ENCODE measurements at places on chromosomes 4 and X. TPM values are rescaled to one million over a fixed set of nuclear protein-coding genes. Genes with fewer than 3 reads are reported as not detected.
A peak's percentile ranks its signal among the peaks of the same experiment; 100 is the strongest.

GRCh38 chr4:118034053-118034785 is at the start of gene NDST3:
NDST3 (plus strand) TSS chr4:118034486; CDS start chr4:118053911, 19,425 bp downstream.
- peaks cover 20% of the 10 kb centered on the region for H3K27me3 ChIP-seq
- H3K4me1 ChIP-seq: peaks cover 3% of the 10 kb centered on the region
- no peak within 1 kb of the TSS for H3K27ac ChIP-seq
- no peaks in the 10 kb centered on the region for H3K36me3 ChIP-seq
- no peak for DNase-seq

- peak overlapping the region; percentile 1 for H3K27ac ChIP-seq
- no peak overlapping the region for H3K4me3 ChIP-seq
- DNase-seq: no peak
- no peaks in the 10 kb centered on the region for H3K36me3 ChIP-seq
Observed at GRCh38 chrX:136192839-136193414, 45.6 kb downstream of the FHL1 start.

- no peak overlapping the region for H3K27ac ChIP-seq
- no peak overlapping the region for H3K4me3 ChIP-seq
- no peaks in the 10 kb centered on the region for H3K36me3 ChIP-seq
- H3K4me1 ChIP-seq: no peaks in the 10 kb centered on the region
Observed at GRCh38 chr4:7144374-7145290, 47.7 kb upstream of the SORCS2 start.

DNA sequence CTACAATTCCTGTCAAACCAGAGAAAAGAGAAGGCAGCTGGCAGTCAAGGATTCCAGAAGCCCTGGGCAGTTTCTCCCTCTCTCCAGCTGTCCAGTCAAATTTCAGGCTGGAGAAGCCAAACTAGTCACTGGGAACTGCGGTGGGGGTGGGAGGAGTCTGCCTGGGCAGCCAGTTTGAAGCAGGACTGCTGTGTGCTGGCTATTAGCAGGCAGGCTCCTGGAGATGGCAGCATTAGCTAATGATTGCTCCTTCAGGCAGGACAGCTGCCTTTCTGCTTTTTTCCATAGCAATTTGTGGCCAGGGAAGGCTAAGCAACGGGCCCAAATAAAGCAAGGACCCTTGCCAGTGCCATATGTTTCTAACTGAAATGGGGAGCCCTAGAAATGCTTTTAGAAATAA is 44.7 kb upstream of the FGF13 start:
- H3K4me3 ChIP-seq: no peak overlapping the region
- DNase-seq: no peak
- H3K27me3 ChIP-seq: peaks cover 2% of the 10 kb centered on the region

DNA sequence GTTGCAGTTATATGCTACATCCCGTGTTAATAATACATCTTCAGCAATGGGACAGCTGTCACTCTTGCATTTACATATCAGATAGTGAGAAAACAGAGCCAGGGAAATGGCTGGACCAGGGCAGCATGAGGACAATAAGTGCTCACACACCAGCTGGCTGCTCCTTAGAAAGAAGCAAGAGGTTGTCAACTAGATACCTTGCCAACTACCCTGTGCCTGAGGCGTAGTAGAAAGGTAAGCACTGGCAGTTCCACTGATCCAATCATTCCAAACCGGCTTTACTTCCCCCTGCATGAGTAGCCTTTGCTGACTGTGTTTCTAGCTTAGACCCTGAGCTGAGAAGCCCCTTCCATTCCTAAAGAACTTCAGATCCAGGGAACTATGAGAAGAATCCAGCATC is 52.2 kb upstream of the FGF13 start:
- H3K36me3 ChIP-seq: no peaks in the 10 kb centered on the region
- no peaks in the 10 kb centered on the region for H3K27me3 ChIP-seq
- H3K27ac ChIP-seq: no peak overlapping the region
- no peak overlapping the region for H3K4me3 ChIP-seq
- no peaks in the 10 kb centered on the region for H3K4me1 ChIP-seq

GRCh38 chr4:45119376-45119775 is 393.0 kb upstream of the GNPDA2 start:
- H3K36me3 ChIP-seq: no peaks in the 10 kb centered on the region
- no peak overlapping the region for H3K27ac ChIP-seq
- no peak overlapping the region for H3K4me3 ChIP-seq
- no peaks in the 10 kb centered on the region for H3K27me3 ChIP-seq

GRCh38 chrX:115503099-115503498 is 57.9 kb upstream of the PLS3 start:
- no peak for DNase-seq
- no peaks in the 10 kb centered on the region for H3K27me3 ChIP-seq
- no peaks in the 10 kb centered on the region for H3K36me3 ChIP-seq

DNA sequence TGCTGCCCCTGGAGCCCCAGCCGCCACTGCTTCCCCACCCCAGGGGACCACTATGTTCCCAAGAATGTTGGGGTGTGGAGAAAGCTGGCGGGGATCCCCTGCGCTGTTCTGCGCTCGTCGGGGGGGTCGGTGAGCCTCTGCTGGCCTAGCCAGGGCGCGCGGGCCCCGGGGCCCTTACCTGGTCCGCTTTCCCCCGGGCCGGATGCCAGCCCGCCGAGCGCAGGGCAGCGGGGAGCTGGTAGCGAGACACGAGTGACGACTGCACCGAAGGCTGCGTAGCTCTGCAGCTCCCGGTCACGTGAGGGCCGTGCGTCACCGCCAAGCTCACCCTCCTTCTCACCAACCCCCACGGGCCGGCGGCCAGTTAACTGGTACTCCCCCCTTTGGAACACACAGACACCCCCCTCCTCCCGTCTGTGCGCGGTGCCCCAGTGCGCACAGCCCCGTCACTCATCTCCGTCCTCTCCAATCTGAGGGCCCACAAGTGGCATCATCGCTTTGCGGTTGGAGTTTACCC is at the start of gene BEX1:
Gene BEX1 (minus strand): TSS at position 254 of the 517 bp plus-strand sequence. CDS start 897 bp downstream, outside the sequence.
- no peaks in the 10 kb centered on the region for H3K4me1 ChIP-seq
- H3K27ac ChIP-seq: no peak within 1 kb of the TSS
- no peak within 1 kb of the TSS for H3K4me3 ChIP-seq
- H3K36me3 ChIP-seq: no peaks in the 10 kb centered on the region
- peaks cover 6% of the 10 kb centered on the region for H3K27me3 ChIP-seq
- peak; percentile 10 for DNase-seq

- DNase-seq: no peak
- peaks cover 38% of the 10 kb centered on the region for H3K4me1 ChIP-seq
- H3K27ac ChIP-seq: peak overlapping the region; percentile 84
- no peaks in the 10 kb centered on the region for H3K36me3 ChIP-seq
- peak overlapping the region; percentile 64 for H3K4me3 ChIP-seq
- no peaks in the 10 kb centered on the region for H3K27me3 ChIP-seq
Observed at GRCh38 chr4:185204238-185204910, 574 bp upstream of the CFAP97 start.

DNA sequence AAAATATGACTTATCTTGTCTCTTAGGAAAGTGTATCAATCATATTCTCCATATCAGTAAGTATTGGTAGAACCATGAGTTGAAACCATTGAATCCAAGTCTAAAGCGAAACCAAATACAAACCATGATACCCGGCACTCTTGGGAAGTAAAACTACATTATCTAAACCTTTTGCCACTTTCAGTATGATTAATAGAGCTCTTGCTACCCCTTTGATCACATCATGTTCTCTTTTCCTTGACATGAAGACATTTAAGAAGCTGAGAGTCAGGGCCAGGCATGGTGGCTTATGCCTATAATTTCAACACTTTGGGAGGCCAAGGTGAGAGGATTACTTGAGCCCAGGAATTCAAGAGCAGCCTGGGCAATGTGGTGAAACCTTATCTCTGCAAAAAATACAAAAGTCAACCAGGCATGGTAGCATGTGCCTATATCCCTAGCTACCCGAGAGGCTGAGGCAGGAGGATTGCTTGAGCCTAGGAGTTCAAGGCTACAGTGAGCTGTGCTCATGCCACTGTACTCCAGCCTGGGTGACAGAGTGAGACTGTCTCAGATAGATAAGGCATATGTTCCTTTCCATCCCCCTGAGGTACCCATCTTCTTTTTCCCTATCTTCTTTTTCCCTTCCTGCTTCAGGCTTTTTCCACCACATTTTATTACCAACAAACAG is 45.4 kb downstream of the CEP135 start:
- no peak overlapping the region for H3K4me3 ChIP-seq
- no peaks in the 10 kb centered on the region for H3K27me3 ChIP-seq
- no peaks in the 10 kb centered on the region for H3K36me3 ChIP-seq
- no peak for DNase-seq
- H3K27ac ChIP-seq: no peak overlapping the region

DNA sequence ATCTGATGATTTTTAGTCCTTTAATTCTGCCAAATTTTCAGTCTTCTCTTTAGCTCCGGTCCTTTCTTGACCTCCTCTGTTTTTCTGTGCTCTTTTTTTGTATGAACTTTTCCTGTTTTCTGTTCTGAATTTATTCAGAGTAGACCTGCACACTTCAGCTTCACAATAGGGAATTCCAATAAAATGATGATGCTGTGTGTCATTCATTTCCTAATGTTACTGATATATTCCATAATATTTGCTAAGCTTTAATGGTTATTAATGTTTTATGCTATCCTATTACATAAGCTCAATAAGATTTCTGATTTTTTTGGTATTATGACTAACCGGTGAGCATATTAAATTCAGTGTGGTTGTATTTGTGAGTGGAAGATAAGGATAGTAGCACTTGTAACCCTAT is 13.9 kb upstream of the MAD2L1 start:
- no peaks in the 10 kb centered on the region for H3K4me1 ChIP-seq
- H3K4me3 ChIP-seq: no peak overlapping the region
- no peaks in the 10 kb centered on the region for H3K36me3 ChIP-seq
- H3K27me3 ChIP-seq: no peaks in the 10 kb centered on the region
- no peak for DNase-seq

DNA sequence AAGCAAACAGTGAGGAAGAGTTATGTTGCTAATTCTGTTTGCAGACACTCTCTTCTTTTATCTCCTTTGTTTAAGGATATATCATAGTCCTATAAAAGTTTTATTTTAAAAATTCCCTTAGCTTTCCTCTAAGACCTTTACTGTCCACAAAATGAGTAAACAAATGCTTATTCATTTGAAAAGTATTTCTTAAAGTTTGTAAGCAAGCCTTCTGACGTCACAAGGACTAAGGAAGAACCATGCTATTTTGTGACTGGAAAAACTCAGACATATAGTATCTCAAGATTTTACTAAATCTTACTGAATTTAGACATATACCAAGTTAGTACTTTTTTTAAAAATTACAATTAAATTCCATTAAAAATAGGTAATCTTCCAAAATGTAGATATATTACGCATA is 5.2 kb upstream of the RBMXL3 start:
- no peak overlapping the region for H3K4me3 ChIP-seq
- H3K27ac ChIP-seq: no peak overlapping the region
- no peaks in the 10 kb centered on the region for H3K4me1 ChIP-seq
- no peaks in the 10 kb centered on the region for H3K27me3 ChIP-seq

DNA sequence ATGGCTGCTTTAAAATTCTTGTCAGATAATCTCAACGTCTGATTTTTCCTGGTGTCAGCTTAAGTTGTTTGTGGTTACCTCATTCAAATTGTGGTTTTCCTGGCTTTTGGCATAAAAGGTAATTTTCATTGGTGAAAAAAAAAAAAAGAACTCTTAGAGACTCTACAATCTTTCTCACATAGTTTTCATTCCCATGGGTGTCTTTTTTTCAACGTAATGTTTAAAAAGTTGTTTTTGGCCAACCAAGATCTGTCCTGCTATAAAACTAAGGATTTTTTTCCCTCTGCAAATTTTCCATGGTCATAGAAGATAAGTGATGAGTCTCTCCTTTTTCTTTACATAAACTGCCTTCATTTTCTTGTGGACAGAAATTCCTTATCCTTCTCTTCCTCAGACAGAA is 28.9 kb upstream of the RPS6KA6 start:
- no peak overlapping the region for H3K4me3 ChIP-seq
- H3K27me3 ChIP-seq: no peaks in the 10 kb centered on the region
- no peaks in the 10 kb centered on the region for H3K36me3 ChIP-seq
- no peak for DNase-seq

DNA sequence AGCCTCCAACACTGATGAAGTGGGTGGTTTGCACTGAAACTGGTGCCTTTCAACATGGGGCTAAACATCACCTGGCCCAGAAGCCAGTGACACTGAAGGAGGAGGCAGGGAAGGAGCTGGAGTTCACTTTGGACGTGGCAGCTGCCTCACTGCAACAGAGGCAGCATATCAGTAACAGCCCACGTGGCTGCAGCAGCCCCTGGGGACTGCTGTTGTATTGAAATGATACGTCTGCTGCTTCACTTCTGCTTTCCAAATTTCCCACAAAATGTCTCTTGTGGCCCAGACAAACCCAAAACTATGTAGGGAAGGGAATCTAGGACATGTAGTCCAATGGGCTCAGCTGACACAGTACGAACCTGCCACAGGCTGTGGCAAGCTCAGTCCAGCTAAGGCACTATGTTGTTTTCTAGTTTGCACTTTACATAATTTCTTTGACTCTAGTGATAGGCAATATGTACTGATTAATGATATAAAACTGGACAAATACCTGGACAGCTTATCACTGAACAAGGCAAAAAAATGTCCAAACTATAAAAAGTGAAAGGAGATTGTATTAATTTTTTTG is 84.7 kb upstream of the RAPGEF2 start:
- H3K36me3 ChIP-seq: no peaks in the 10 kb centered on the region
- no peak for DNase-seq
- no peak overlapping the region for H3K27ac ChIP-seq
- H3K4me1 ChIP-seq: no peaks in the 10 kb centered on the region

Gene GRIPAP1
- 123 TPM for total RNA-seq

Gene CLDN34
- not detected for total RNA-seq

Gene TLR1
- total RNA-seq: 10.4 TPM

Gene DNAAF6
- total RNA-seq: not detected

Gene ARHGAP6
- total RNA-seq: 0.13 TPM

Gene USP27X
- 5.3 TPM for total RNA-seq

Gene HS3ST1
- not detected for total RNA-seq

Gene RBMX
- total RNA-seq: 209 TPM
